ENCODE measurements at places on chromosomes 7 and 10.

- no peak for DNase-seq
Observed at GRCh38 chr7:101581891-101582290, 47.2 kb downstream of the MYL10 start.

GRCh38 chr10:75018686-75019307 is 92.7 kb upstream of the SAMD8 start:
- no peak for DNase-seq

- no peak for DNase-seq
Observed at GRCh38 chr10:118842843-118843624, 88.3 kb upstream of the CACUL1 start.

DNA sequence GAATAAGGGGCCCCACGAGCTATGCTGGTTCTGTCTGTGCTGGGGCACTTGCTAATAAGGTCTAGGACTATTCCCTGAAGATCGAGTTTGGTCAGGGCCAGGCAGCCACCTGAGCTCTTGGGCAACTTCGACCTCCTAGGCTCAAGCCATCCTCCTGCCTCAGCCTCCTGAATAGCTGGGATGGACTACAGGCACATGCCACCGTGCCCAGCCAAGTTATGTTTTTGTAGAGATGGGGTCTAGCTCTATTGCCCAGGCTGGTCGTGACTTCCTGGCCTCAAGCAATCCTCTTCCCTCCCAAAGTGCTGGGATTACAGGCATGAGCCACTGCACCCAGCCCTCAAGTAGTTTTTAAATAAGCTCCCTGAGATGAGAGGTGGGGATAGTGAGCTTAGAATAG is 2.9 kb downstream of the ZP3 start:
- DNase-seq, result no peak

GRCh38 chr7:48505051-48505450 is 333.8 kb downstream of the ABCA13 start:
- no peak for DNase-seq

DNA sequence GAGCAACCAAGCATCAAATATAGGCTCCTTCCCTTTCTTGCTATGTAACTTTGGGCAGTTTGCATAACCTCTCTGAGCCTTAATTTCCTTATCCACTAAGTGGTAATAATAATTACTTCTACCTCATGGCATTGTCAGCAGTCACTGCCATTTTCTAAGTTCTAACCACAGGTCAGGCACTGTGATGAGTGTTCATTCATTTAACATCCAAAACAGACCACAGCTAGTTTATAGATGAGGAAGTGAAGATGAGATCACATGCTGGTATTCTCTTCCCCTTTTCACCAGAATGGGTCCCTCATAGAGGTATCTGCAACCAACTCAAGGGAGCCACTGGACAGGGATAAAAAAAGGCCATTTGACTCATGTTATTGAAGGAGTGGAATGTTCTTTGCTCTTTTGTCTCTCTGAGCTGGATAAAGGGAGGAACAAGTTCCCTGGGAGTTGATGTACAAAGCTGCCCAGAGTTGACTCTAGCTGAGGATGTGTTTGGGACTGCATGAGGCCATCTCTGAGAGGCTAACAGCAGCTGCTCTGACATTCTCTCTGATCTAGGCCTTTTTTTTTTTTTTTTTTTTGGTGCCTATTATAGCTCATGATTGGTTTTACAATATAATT is 65.0 kb downstream of the DNAJC12 start:
- peak; percentile 85 for DNase-seq

DNA sequence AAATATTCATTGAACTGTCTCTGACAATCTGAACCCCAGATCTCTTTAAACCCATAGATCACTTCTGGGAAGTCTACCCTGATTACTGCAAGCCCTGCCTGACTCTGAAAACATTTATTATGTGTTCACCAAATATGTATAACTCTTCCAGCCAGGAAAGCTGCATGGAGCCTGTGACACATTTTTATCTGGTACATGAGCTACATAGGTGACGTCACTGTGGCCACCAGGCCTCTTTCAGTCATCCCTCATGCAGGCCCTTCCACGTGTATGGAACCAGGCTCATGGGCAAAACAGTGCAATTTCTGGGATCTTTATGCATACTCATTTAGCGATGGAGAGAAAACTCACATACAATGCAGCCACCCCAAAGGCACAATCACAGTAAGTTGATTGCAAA is 133.9 kb upstream of the NUPR2 start:
- DNase-seq, result no peak

GRCh38 chr10:111478651-111479050 is 401.8 kb downstream of the ADRA2A start:
- DNase-seq, result no peak

DNA sequence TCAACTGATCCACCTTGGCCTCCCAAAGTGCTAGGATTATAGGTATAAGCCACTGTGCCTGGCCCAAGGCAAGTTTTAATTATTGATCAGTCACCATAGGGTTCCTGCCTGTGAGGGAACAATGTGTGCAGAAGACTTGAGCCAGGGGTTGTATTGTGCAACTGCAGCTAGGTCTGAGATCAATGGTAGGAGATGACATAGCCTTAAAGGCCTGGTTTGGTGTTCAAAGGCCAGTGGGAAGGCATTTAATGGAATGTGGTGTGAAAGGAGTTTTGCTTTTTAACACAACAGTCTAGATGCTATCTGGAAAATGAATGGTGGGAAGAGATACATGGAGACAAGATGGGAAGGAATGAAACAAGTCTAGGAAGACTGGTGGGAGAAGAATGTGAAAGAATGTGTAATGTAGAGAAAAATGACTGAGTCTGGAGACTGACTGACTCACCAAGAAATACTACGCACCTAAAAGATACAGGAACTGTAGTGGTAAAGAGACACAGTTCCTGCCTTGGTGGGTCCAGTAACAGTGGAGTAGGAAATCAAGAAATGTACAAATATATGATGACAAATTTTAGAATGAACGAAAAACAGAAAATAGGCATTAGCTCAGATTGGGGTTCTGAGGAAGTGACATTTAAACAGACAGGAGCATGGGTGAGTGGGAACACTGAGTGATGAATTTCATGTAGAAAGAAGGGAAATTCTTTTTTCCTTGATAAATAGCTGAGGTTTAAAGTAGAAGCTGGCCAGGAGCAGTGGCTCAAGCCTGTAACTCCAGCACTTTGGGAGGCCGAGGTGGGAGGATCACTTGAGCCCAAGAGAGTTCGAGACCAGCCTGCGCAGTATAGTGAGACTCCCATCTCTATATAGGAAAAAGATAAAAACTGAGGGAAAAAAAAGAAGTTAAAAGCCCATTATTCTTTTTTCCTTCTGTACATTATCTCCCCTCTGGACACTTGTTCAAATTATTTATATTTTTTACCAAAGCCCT is 9.4 kb downstream of the HNRNPF start:
- peak; percentile 30 for DNase-seq

- DNase-seq, result no peak
Observed at GRCh38 chr10:101040851-101041250, 9.8 kb downstream of the SFXN3 start.

- no peak for DNase-seq
Observed at GRCh38 chr7:154929006-154929726, 73.8 kb downstream of the PAXIP1 start.

DNA sequence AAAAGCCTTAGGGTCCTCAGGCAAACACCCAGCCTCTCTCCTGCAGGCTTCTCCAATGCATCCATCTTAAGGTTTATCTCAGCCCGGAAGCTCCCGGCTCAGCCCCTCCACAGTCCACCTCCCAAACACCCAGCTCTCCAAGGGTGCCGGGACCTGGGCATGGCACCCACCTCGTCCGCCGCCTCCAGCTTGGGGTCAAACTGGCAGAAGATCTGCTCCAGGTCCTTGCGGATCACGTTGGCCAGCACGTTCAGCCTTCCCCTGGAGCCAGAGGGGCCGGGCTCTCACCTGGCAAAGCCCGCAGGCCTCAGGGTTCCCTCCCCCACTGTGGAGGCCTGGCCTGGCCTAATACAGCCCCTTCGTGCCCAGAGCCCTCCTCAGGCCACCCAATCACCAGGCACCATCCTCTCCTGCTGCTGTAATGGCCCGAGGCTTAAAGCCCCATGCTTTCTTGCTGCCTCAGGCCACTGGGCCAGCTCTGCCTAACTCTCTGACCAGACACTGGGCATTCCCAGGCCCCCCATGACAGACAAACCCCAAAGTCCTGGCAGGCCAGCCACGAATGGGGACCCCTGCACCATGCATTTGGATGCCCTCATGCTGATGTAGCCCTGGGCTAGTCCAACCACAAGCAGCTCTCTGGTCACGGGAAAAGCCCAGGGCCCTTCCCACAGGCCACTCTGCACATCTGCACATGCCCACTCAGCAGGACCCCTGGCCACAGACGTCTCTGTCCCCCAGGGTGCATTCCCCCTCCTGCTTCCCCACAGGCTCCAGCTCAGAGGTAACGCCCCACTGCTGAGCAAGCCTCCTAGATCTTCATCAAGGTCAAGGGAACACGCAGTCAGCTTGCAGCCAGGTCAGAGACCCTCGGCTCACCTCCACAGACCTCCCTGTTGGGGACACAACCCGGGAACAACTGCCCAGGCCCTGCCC is 12.3 kb downstream of the OGDHL start:
- DNase-seq, result no peak

DNA sequence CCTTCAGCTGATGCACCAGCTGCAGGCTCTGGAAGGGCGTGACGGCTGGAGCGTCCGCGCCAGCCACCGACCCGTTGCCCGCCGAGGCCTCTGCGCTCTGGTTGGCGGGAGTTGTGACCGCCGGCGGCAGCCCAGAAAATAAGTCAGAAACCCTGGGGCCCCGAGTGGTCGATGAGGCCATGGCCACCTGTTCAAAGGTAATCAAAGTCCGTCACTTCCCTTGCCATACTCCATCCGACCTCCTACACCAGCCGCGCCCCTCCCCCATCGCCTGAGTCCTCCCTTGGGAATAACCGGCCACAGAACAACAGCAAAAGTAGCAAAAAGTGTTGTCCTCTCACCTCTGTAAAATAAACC is 406 bp downstream of the PRLHR start:
- DNase-seq, result no peak

GRCh38 chr10:11546581-11546980 is 64.9 kb downstream of the USP6NL start:
- DNase-seq, result no peak

DNA sequence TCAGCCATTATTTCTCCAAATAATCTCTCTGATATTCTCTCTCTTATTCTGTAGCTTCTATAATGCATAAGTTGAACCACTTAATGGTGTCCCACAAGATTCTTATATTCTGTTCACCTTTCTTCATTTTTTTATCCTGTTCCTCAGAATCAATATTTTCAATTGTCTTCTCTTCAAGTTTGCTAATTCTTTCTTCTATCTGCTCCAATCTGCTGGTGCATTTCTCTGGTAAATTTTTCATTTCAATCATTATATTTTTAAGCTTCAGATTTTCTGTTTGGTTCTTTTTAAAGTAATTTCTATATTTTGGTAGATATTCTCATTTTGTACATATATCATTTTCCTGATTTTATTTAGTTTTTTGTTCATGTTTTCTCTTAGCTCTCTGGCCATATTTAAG is 272.6 kb downstream of the ZEB1 start:
- DNase-seq, result no peak

GRCh38 chr7:17070231-17070708 is 188.5 kb upstream of the AGR3 start:
- peak; percentile 40 for DNase-seq

DNA sequence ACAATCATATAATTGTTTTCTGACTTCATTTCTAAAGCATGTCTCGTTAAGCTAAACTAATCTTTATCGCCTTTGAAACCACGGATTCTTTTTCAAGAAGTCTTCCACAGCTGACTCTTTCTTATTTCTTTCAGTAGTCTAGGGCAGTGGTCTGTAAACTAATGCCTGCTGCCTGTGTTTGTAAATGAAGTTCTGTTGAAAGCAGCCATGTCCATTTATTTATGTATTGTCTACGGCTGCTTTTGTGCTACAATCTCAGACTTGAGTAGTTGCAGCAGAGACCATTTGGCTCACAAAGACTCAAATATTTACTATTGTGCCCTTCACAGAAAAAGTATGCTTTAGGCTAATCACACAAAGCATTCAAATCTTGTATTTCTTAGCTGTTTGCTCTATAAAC is 20.3 kb upstream of the ABLIM1 start:
- no peak for DNase-seq

DNA sequence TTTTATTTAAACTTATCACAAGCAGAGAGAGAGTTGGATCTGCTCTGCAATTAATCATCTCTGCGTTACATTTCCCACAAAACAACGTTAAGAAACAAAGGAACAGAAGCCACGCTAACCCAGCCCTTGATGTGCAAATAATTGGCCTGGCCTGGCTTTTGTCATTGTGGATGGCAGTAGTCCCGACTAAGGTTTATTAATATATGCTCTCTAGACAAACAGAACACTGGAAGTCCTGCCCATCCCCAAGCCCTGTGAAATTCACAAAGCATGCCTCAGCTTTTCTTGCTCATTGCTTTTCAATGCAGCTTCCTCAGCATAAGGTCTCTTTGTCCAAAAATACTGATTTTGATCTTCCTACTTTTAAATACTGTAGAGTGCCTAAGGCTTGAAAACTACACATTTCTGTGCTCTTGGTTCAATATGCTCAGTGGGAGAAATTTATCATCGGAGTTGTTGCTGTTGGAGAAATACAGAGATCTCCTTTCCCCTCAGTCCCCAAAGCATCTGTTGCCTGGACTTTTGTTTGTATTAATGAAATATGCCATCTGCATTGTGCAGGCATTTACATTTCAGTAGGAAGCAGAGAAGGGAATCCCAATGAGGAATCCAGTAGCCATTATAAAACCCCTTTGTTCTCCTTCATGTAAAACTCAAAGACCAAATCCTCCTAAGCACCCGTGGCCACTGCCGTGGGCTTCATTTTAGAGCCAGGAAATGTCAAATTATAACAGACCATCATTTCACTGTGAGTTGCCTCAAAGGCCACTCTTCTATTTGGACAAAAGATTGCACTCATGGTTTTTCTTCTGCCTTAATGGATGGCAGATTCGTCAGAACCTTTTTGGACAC is 61.1 kb downstream of the SORCS1 start:
- no peak for DNase-seq

DNA sequence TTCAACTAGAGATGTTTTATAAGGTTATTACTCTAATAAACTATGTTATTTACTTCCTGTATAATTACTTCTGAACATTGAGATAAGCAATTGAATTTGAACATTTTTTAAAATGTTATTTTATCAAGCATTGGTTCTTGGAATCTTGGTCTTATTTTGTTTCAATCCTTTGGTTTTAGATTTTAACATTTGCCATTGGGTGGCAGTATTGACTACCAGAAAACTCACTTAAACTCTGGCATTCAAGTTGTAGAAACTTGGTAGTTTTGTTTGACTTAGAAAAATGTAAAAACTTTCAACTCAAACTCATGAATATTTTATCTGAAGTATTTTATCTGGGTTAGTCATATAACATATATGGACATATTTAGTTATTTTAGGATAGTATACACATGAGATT is 48.1 kb downstream of the ATRNL1 start:
- no peak for DNase-seq

GRCh38 chr7:41161041-41161587 is 541.8 kb downstream of the INHBA start:
- no peak for DNase-seq

DNA sequence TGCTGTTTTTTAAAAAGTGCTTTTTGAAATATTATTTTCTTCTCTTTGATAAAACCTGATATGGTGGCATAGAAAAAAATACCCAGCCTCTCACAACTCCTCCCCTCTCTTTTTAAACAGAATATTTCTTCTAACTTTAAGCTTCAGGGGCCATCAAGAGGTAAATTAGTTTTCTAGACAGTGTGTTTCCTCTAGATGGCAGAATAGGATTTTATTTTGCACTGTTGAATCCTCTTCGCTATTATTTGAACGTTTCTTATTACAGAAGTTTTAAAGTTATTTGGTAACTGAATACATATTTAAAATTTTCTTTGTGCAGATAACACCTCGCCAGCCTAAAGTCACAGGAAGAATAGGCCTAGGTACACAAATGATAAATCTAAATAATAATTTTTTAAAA is 30.3 kb downstream of the ARL5B start:
- no peak for DNase-seq
